Activated CD8-positive, alpha-beta memory T cell treated with anti-CD3 and anti-CD28 coated beads for 1 hour (primary cell): ENCODE measurements at places on chromosomes 6 and 20.
A peak's percentile ranks its signal among the peaks of the same experiment; 100 is the strongest.

GRCh38 chr6:362924-363249, 28.7 kb upstream of the IRF4 start:
- DNase-seq, result no peak

- DNase-seq, result no peak
Measured at GRCh38 chr20:34262488-34263288, 21.5 kb downstream of the ASIP start.

DNA sequence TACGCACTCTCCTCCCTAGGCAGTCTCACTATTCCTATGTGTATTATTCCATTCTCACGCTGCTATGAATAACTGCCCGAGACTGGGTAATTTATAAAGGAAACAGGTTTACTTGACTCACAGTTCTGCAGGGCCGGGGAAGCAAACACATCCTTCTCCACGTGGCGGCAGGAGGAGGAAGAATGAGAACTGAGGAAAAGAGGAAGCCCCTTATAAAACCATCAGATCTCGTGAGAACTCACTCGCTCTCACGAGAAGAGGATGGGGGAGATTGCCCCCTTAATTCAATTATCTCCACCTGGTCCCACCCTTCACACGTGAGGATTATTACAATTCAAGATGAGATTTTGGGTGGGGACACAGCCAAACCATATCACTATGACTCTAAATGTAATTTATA, 61.9 kb downstream of the ECT2L start:
- DNase-seq, result no peak

DNA sequence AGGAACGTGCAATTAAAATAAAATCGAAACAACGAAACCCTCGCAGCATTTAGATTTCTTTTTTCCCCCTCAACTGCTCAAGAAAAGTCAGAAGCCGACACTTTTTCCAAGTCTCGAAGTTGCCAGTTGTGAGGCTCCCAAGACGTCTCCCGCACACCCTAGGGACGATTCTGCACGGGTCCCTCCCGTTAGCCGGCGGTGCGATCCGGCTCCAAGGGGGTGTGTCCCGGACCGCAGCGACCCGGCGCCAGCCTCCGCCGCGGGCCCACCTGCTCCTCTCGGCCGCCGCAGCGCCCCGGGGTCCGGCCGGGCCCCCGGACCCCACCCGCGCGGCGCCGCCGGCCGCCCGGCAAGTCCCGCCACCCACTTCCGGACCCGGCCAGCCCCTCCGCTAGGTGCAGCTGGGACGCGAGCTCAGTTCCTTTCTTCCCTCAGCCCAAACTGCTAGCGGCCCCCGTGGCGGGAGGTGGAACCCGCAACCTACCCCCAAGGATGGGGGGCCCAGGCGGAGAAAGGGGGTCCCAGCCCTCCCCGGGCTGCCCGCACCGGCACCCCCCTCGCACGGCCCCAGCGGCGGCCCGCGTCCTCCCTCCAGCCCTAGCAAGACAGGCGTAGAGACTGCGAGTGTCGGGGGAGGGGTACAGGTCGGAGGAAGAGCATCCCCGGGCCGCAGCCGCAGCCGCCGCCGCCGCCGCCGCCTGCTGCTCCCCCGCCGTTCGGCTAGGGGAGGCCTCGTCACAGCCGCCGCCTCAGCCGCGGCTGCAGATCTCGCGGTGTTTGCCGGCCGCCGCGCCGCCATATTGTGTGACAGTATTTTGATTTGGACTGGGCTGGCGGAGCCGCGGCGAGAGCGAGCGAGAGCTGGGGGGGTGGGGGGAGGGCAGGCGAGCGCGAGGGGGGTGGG, 520 bp upstream of the TAB2 start:
- peak; percentile 79 for DNase-seq

DNA sequence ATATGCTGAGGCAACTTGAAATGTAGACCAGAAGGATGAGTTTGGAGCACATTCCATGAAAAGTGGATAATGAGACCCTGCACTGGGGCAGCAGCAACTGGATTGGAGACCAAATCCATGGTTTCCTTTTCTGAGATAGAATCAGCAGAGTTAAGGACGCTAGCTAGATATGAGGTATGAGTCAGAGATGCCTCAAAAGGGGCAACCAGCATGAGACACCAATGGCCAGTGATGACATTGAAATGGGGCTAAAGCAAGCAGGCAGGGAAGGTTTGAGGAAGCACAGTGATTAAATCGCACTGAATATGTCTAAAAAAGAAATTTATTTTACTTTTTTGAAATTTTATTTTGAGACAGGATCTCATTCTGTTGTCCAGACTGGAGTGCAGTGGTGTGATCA, 802.4 kb downstream of the TFAP2A start:
- no peak for DNase-seq

DNA sequence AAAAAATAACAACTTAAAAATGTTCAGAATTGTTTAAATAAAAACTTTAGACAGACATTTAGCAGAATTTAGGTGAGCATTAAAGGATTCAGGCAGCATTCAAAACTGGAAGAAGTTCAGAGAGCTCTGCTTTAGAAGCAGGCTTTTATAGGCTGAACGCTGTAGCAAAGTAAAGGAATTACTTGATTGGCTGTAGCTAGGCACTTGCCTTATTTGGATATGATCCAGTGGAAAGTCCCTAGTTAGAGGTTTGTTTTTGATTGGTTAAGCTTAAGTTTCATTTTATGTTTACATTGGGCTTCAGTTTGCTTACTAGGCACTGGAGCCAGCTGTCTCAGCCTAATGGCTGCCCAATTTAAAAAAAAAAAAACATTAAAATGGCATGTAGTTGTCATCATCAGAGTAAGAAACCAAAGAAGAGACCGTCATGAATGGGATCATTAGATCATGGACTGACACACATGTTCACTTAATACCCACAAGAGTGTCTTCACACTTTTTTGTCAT, 65.1 kb downstream of the CBFA2T2 start:
- DNase-seq, result no peak

GRCh38 chr20:46151936-46152335, 33.8 kb downstream of the CD40 start:
- DNase-seq, result no peak

- DNase-seq, result no peak
Measured at GRCh38 chr6:3128356-3129108, 10.0 kb downstream of the BPHL start.

GRCh38 chr6:91013511-91013910, 426.6 kb upstream of the MAP3K7 start:
- no peak for DNase-seq
